ENCODE measurements at places on chromosomes 1 and 21. TPM values are rescaled to one million over a fixed set of nuclear protein-coding genes. Genes with fewer than 3 reads are reported as not detected.

- no peak overlapping the region for H3K4me3 ChIP-seq
- no peaks in the 10 kb centered on the region for H3K27me3 ChIP-seq
- DNase-seq, result no peak
- H3K27ac ChIP-seq, result no peak overlapping the region
- H3K4me1 ChIP-seq, result no peaks in the 10 kb centered on the region
Measured at GRCh38 chr1:187018291-187018690, 189.5 kb downstream of the PLA2G4A start.

DNA sequence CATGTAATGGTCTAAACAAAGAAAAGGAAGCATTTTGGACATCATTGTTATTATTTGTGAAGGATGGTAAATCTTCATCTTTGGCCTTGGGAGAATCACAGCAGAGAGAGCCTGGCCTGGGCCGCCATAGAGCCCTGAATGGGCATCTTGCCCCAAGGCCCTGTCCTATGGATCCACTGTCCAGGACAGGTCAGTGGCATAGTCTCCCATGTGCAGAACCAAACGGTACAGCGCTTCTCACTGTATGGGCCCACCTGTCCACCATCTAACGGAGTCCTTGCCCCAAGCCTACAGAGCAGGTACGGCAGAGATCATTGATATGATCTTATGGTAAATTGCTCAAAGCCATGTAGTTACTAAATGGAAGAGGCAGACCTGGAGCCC lies 185.7 kb downstream of the FOXD2 start:
- no peak overlapping the region for H3K27ac ChIP-seq
- no peaks in the 10 kb centered on the region for H3K4me1 ChIP-seq
- H3K4me3 ChIP-seq, result no peak overlapping the region
- no peaks in the 10 kb centered on the region for H3K27me3 ChIP-seq
- DNase-seq, result no peak
- no peaks in the 10 kb centered on the region for H3K36me3 ChIP-seq

- H3K27ac ChIP-seq, result no peak overlapping the region
- H3K4me3 ChIP-seq, result no peak overlapping the region
- peaks cover 11% of the 10 kb centered on the region for H3K27me3 ChIP-seq
- peaks cover 10% of the 10 kb centered on the region for H3K4me1 ChIP-seq
Measured at GRCh38 chr1:117372863-117373412, 5.7 kb downstream of the MAN1A2 start.

GRCh38 chr1:177820213-177820612 lies 149.6 kb downstream of the SEC16B start:
- no peak overlapping the region for H3K4me3 ChIP-seq
- no peaks in the 10 kb centered on the region for H3K4me1 ChIP-seq
- H3K27me3 ChIP-seq, result no peaks in the 10 kb centered on the region
- H3K27ac ChIP-seq, result no peak overlapping the region

DNA sequence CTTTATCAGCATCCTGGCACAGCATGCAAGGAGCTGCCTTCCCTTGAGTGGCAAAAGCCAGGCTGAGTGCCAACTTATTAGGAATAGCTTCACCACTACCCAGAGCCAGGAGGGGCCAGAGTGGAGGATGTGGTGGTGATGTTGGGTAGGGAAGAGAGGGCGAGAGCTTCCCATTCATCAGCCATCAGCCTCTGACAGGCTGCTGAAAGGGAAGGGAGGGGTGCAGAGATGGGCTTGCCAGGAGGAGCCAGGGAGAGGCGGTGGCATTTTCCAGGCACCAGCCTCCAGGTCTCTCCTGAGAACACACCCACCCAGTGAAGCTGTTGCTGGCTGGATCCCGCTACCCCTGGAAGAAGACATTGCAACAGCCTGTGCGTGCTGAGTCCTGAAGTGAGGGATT lies 168.5 kb downstream of the ACTL8 start:
- H3K36me3 ChIP-seq, result no peaks in the 10 kb centered on the region
- H3K4me3 ChIP-seq, result no peak overlapping the region
- no peak for DNase-seq
- no peaks in the 10 kb centered on the region for H3K4me1 ChIP-seq
- no peak overlapping the region for H3K27ac ChIP-seq

DNA sequence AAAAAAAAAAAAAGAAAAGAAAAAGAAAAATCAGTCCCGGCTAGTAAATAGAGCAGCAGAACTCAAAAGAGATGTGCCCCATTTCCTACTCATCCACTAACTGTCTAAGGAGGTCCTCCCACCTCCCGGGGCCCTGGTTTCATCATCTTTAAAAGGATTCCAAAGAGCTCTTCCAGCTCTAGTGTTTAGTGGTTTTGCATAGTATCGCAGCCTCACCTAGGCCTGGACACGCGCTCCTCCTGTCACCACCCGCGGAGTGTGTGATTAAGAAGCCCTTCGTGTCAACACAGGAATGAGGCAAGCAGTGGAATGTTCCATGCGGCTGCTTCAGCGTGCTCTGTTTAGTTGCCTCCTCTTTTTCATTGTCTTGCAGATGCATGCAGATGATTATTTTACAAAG lies 49.0 kb downstream of the LBR start:
- H3K4me3 ChIP-seq, result no peak overlapping the region
- no peaks in the 10 kb centered on the region for H3K27me3 ChIP-seq
- DNase-seq, result peak; percentile 96
- H3K36me3 ChIP-seq, result no peaks in the 10 kb centered on the region

- H3K27me3 ChIP-seq, result no peaks in the 10 kb centered on the region
- H3K4me1 ChIP-seq, result peaks cover 29% of the 10 kb centered on the region
- peak overlapping the region; percentile 95 for H3K27ac ChIP-seq
- H3K4me3 ChIP-seq, result no peak overlapping the region
Measured at GRCh38 chr1:8165595-8166360, 139.7 kb upstream of the ERRFI1 start.

- peaks cover 21% of the 10 kb centered on the region for H3K27me3 ChIP-seq
- H3K4me3 ChIP-seq, result no peak overlapping the region
- 0 out of 2 replicates have a peak, but pooled peaks cover 2% of the 10 kb centered on the region for H3K4me1 ChIP-seq
- DNase-seq, result no peak
- H3K36me3 ChIP-seq, result no peaks in the 10 kb centered on the region
- H3K27ac ChIP-seq, result no peak overlapping the region
Measured at GRCh38 chr21:40840401-40841125, 6.4 kb downstream of the DSCAM start.

GRCh38 chr1:153778051-153778823 lies 3.0 kb downstream of the SLC27A3 start:
- no peaks in the 10 kb centered on the region for H3K36me3 ChIP-seq
- peaks cover 27% of the 10 kb centered on the region for H3K4me1 ChIP-seq
- no peaks in the 10 kb centered on the region for H3K27me3 ChIP-seq
- no peak for DNase-seq
- no peak overlapping the region for H3K27ac ChIP-seq
- no peak overlapping the region for H3K4me3 ChIP-seq

DNA sequence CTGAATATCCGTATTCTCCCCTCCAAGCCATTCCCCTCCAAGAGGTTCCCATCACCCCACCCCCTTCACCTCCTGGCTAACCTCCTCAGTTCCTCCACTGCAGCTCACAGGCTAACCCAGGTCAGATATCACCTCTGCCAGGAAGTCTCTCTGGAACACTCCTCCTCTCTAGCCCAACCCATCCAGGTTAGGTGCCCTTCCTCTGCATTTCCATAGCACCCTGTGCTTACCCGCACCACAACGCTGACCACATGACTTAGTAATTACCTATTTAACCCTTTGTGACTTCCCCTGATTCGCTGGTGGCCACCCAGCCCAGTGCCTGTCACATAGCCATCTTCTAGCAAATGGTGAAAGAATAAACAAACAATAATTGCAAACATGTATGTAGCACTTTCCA lies 49.5 kb upstream of the IFFO2 start:
- H3K4me3 ChIP-seq, result no peak overlapping the region
- H3K27ac ChIP-seq, result no peak overlapping the region
- H3K36me3 ChIP-seq, result no peaks in the 10 kb centered on the region
- peaks cover 10% of the 10 kb centered on the region for H3K4me1 ChIP-seq
- H3K27me3 ChIP-seq, result no peaks in the 10 kb centered on the region

DNA sequence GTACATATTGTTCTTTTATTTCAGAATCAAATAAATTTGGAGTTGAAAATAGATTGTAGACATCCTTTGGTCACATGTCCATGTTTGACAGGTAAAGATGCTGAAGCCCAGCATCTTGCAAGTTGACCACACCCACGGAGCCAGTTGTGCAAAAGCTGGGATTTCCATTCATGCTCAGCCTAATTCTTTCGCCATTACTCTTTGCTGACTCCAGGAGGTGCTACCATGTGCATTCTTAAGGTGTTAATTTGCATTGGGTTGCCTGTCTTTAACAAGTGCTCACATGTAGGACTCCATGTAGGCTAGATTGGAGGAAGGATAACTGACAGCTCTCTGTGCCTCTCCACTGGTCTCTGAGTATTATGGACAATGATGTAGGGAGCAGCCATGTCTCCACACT lies 660.7 kb downstream of the LMO4 start:
- H3K36me3 ChIP-seq, result no peaks in the 10 kb centered on the region
- H3K27ac ChIP-seq, result no peak overlapping the region
- peak; percentile 31 for DNase-seq
- H3K4me1 ChIP-seq, result no peaks in the 10 kb centered on the region

CDKN2C gene
- total RNA-seq, result not detected

CNTN2 gene
- 2.2 TPM for total RNA-seq

DNA sequence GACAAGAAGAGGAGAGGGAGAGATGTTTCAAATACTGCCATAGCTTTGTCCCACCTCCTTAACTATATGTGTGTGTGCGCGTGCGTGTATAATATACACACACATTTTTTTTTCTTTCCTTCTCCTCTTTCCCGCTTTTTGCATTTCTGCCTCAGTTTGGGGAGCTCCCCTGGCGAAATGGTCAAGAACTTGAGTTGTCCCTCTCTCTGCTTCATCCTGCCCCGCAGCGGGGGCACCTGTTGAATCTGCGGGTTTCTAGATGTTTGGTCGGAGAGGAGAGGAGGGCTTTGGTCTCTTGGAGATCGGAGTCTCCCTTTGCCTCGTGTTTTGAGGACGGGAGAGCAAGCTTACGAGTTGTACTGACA lies 504 bp downstream of the SCCPDH start:
- no peak overlapping the region for H3K27ac ChIP-seq
- DNase-seq, result peak; percentile 39
- H3K27me3 ChIP-seq, result peaks cover 23% of the 10 kb centered on the region

TAS1R1 gene
- not detected for total RNA-seq

All from GM23338 (cell line).